ENCODE measurements at places on chromosomes 3 and 15. TPM values are rescaled to one million over a fixed set of nuclear protein-coding genes. Genes with fewer than 3 reads are reported as not detected.
A peak's percentile ranks its signal among the peaks of the same experiment; 100 is the strongest.

- peak; percentile 62 for DNase-seq
Observed at GRCh38 chr15:59688423-59688781, 718 bp downstream of the BNIP2 start.

DNA sequence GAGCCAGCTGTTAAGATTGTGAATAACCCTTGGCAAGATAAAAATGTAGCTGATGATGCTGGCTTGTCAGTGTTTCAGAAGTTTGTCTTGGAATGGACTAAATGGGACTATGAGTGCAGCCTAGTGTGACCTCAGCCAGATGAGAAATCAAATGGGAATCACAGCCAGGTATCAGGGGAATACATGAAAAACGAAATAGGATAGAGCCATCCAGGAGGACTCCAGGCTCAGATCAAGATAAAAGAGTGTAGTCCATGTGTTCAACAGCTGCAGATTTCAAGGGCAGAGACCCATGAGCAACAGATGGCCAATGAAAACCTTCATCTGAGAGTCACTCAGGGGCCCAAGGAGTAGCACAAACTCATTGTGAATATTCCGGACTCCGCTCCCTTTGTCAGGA, 1080.9 kb upstream of the CADM2 start:
- DNase-seq: no peak

GRCh38 chr15:101712078-101712477, 12.2 kb downstream of the TARS3 start:
- DNase-seq: no peak

GRCh38 chr3:45929042-45929679, 14.1 kb upstream of the CXCR6 start:
- no peak for DNase-seq

- DNase-seq: no peak
Observed at GRCh38 chr15:74857082-74857655, 14.2 kb upstream of the ULK3 start.

DNA sequence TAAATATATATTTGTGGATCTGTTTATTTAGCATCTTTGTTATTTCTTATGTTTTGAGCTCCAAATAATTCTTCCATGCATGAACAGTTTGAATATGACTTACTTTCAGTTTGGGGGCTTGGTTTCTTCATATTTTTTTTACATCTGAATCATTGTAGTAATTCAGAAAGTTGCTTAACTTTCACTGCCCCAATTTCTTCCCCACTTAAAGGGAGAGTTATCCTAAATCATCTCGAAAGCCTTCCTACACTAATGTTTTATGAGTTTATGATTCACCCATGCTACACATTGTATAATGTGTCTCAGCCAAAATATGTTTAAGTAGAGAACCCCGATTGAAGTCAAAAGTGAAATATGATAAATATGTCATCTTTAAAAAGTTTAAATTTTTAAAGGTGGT, 47.8 kb downstream of the SPRED1 start:
- no peak for DNase-seq

- DNase-seq: no peak
Observed at GRCh38 chr3:79211586-79212359, 556.0 kb downstream of the ROBO1 start.

DNA sequence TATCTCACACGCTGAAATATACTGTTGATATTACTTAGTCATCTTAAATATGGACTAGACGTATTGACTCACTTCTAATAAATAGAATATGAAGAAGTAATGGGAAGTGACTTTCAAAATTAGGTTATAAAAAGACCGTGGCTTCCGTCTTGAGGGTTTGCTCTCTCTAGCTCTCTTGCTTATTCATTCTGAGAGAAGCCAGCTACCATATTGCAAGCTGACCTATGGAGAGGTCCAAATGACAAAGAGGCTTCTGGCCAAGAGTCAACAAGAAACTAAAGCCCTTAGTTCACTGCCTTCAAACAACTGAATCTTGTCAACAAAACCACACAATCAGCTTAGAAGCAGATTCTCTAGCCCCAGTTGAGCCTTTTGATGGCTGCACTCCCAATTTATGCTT, 46.1 kb downstream of the SLC9C1 start:
- DNase-seq: no peak

DNA sequence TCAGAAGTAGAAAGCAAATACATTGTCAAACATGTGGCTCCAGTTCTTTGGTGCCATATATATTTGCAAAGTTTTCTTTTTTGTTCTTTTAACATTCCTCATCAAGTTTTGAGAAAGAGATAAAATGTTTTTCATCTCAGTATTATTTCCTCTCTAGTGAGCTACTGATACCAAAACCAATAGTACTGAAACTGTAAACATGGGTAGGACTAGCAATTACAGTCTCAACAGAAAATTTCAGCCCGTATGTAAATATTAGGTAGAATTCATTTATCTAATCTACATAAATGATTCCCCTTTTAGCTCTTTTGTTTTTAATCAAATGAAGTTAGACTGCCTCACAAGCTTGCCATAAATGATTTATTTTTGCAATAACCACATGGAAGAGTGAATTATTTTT, 21.4 kb downstream of the SECISBP2L start:
- DNase-seq: no peak

- DNase-seq: no peak
Observed at GRCh38 chr3:152359385-152360248, 90.9 kb downstream of the MBNL1 start.

DNA sequence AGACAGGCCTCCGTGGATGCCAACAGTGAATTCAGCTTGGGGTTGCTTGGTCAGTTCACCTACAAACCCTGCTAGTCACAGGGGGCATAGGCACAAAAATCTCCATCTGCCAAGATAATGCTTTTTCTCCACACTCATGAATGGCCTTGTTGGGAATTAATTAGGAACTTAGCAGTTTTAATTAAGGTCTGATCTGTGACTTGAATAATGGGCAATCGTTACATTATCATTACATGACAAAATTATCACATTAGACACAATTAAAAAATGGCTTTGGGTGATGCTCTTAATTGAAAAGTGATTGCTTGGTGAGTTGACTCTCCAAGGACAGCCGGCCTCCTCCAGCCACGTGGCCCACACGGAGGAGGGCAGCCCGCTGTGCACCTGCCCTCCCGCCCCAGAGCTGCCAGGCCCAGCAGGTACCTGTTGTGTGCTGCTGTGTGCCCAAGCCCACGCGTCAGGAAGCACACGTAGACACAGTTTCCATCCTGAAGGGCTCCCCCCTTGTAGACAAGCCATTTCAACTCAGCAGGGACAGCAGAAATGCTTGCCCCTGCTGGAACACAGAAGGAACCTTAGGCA, 274.2 kb downstream of the OCA2 start:
- no peak for DNase-seq

DNA sequence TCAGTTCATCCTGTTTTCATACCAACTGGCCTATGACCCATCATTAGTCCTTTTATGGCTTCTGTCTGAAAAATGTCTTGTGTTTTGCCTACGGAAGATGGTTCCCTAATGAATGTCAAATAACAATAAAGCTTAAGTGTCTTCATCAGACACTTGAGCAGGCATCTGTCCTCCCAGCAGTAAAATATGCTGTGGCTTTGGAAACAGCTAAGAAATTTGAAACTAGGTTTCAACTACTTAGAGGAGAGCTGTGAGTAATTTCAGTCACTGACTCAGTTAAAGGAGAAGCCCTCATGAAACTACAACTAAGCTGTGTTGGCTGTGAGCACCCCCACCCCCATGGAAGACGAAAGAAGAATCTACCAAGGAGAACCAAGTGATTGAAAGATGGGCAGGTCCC, 409.4 kb upstream of the PPP2R3A start:
- no peak for DNase-seq

DNA sequence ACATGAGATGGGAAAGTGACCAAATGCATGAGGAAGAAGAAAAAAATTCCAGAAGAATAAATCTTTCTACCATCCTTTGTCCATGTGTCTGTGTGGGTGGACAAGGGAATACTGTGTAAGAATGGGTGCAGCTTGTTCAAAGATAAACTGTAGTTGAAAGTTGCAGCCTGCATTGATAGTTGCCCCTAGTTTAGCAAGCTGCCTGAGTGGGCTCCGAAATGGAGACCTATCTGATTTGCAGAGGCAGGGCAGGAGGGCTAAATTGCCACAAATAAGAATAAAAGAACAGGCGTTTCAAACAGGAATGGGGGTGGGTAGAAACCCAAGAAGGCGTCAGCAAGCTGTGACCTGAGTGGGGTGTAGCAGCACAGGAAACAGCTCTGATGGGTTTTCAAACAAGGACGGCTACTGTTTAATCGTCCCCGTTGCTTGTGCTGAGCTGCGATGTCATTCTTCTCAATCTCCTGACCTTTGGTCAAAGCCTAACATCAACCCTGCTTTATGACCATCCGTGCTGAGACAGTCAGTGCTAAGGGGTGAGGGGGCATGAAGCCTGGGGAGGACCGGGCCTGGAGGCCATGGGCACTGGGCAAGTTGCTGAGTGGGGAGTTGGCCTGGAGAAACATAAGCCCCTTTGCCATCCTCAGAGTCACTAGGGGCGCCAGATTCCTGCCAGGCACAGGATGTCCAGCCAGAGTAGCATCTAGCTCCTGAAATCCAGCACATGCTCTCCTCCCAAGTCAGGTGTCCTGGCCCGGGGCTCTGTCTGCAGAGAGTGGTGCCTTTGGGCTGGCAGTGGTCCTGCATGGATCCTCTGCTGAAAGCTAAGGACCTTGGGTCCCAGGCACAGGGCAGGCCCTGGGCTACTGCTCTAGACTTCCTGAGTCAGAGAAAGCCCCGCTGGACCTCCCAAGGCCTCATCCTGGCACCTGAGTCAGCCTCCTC, 19.2 kb upstream of the C15orf39 start:
- DNase-seq: no peak

Gene STAC
- 0.86 TPM for total RNA-seq

DNA sequence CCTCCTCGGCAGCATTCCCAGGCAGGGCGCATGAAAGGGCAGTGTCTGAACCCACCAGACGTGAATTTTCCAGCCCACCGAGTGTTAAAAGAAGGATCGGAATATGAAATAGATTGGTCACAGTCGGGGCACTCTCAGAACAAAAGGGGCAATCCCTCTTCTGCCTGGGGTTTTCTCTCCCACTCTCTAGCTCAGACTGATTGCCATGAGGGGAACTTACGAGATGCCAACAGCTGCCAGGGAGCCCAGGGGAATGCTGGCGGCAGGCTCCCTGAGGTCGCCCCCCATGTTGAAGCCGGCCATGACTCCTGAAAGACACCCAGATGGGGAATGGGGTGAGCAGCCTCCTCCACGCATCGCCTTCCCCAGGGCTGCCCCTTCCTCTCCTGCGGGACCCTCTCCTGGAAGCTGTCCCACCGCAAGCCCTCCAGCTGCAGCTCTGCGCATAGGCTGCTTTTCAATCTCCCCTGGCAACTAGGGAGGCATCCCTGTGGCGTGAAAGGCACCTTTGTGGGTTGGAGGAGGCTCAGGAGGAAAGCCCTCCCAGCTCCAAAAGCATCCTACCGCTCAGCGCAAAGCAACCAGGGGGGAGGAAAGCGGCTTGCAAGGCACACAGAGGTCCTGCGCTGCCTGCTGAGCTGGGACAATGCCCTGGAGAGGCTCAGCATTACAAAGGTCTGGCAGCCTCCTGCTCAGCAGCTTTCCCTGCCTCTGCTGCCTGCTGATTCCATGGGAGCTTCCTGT, 64.8 kb upstream of the HEG1 start:
- DNase-seq: no peak

- DNase-seq: no peak
Observed at GRCh38 chr3:155517903-155518302, 224.4 kb upstream of the STRIT1 start.

Gene PPM1L
- 45.1 TPM for total RNA-seq

GRCh38 chr15:86855307-86856291, 775.9 kb downstream of the AGBL1 start:
- DNase-seq: no peak

DNA sequence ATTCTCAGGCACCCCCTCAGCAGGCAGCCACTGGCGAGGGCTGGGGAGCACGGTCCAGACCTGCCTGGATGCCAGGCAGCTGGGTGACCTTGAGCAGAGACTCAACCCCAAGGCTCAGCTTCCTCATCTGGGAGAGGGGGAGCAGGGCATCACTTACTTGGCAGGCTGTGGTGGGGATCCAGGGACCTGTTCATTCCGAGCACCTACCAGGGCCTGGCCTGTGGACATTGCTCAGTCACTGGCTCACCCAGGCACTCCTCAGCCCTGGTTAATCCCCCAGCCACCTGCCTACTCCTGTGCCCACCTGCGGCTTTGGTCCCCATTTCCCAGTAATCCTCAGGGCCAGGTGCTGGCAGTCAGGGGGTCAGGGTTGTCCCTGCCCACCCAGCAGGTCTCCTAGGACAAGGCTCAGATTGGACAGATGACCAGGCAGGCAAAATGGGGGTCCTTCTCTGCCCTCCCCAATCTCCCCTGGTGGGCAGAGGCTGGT, 9.3 kb upstream of the RPL29 start:
- DNase-seq: no peak

Gene HES1
- 366 TPM for total RNA-seq

DNA sequence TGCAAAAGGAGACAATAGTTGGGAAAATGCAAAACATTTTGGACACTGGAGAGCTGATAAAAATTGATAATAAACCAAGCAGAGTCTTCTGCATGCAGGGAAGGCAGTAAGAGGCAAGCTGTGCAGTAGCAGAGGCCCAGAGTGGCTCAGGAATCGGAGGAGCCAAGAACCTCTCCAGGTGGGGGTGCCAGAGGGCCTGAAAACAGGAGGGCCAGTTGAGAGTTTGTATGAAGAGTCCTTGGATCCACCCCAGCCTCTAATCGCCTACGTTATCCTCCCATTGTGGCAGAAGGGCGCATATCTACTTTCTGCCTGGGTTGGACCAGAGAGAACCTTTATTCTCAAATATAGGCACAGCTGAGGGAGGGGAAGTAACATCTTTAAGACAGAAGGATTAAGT, 48.9 kb upstream of the RBP1 start:
- DNase-seq: no peak

GRCh38 chr3:6182476-6182875, 678.4 kb upstream of the GRM7 start:
- no peak for DNase-seq

- DNase-seq: no peak
Observed at GRCh38 chr15:63362885-63363284, 18.8 kb downstream of the CA12 start.

GRCh38 chr3:183437061-183437460, 8.6 kb upstream of the MCF2L2 start:
- DNase-seq: no peak

DNA sequence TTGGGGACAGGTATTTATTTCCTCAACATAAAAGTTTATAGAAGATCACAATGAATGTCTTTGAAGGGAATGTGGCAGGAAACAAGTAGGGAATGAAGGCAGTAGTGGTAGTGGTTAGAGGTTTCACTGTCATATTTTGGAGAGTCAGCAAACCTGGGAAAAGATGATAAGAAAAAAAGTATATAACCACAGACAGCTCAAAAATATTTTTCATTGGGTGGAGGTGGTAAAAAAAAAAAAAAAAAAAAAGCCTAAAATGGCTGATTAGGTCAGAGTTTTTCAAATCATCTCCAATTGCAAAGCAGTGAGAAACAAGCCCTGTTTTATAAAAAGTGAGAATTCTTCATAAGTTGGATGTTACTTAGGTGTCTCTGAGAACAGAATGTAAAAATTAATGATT, 400.0 kb downstream of the LSAMP start:
- no peak for DNase-seq

Gene GATM
- total RNA-seq: 120 TPM

- DNase-seq: no peak
Observed at GRCh38 chr3:65497846-65498245, 540.9 kb downstream of the MAGI1 start.

Gene NGRN
- 53.9 TPM for total RNA-seq

Gene IL16
- total RNA-seq: 15.2 TPM

Data from lower leg skin (tissue), 4 donors.